ENCODE measurements at places on chromosomes 13 and 19. TPM values are rescaled to one million over a fixed set of nuclear protein-coding genes. Genes with fewer than 3 reads are reported as not detected.

The PTGIR gene
- total RNA-seq = 8.6 TPM

The KLK15 gene
- not detected for total RNA-seq

The LIN7B gene
- total RNA-seq = 5.6 TPM

DNA sequence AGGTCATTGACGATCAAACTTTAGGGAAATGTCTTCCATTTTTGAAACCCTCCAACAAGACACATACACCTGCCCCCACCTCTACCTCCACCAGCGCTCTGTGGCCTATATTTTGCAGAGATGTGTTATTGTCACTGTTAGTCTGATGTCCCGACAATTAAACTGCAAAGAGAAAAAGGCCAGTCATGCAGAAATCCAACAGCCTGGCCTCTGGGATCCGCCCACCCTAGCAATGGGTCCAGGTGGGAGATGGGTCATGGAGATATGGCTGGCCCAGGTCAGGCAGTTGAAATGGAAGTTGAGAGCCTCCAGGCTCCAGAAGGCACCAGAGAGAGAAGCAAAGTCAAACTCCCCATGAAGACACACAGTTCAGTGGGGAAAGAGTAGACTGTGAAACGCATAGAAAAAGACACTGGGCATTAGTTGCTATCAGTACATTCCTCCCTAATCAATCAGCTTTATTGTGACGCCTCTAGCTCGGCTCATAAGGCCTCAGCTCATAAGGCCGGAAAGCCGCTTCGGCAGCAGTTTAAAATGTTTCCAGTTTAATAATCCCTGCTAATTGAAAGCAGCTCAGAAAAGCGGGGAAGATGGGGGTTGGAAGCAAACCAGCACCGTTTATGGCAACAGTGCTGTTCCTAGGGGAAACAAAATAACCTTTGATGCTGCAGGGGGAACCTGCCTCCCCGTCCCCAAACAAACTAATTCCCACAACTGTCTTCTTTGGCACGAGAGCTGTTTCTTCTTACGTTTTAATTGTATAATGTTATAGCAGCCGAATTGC, 239.7 kb upstream of the ZNF507 start:
- DNase-seq = no peak
- no peak overlapping the region for H3K4me3 ChIP-seq
- H3K4me1 ChIP-seq = no peaks in the 10 kb centered on the region
- peaks cover 10% of the 10 kb centered on the region for H3K27me3 ChIP-seq
- H3K27ac ChIP-seq = no peak overlapping the region

DNA sequence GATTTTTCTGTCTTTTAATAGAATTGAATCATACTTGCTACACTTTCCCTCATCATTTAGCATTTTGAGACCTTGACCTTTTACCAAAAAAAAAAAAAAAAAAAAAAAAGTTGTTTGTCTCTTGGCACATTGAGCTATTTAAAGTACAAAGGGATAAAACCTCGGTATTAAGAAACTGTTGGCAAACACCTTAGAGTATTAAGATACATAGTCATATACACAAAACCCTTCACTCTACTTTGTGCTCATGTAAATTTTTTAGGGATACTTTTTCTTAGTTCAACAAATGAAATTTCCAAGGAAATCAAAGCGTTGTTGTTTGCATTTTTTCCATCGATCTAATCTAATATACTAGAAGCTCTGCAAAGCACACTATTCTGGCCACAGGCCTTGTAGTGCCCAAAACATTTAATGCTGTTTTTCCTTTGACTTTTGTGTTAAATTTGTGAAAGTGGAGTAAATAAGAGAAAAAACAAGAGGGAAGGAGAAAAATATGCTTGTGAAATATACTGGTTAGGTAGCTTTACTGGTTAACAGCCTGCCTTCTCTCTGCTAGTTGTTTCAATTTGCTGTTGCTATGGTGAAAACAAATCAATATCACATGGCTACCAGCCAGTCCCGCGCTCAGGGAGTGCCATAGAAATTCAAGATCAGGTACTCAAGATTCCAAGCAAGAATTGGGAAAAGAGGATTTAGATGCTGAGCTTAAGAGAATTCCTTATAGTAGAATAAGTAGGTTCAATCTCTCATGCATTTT, 2.6 kb downstream of the MBNL2 start:
- peak overlapping the region; percentile 92 for H3K27ac ChIP-seq
- peak overlapping the region; percentile 58 for H3K4me3 ChIP-seq
- peaks cover 30% of the 10 kb centered on the region for H3K4me1 ChIP-seq
- no peaks in the 10 kb centered on the region for H3K36me3 ChIP-seq
- DNase-seq = no peak
- peaks cover 4% of the 10 kb centered on the region for H3K27me3 ChIP-seq

DNA sequence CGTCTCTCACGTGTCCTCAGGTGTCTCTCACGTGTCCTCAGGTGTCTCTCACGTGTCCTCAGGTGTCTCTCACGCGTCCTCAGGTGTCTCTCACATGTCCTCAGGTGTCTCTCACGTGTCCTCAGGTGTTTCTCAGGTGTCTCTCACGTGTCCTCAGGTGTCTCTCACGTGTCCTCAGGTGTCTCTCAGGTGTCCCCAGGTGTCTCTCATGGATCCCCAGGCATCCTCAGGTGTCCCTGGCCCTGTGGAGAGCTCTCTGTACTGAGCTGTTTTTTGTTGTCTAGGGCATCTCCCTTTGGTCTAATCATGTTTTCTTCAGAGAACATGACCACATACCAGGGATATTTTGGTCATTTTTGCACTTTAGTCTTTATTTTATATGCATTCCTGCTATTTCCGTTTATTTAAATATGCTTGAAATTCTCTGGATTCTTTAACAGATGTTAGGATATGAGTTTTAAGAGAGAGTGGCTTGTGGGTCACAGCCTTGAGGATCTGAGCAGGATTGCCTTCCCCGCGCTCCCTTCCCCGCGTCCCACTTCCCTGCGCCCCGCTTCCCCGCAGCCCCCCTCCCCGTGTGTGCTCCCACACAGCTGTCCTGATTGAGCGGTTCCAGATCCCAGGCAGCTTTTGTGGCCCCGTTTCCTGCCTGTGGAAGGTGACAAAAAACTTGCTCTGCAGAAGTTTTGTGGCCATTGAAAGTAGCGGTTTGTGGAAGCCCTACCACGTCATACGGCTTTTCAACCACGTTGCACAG, 31.9 kb downstream of the ATP4B start:
- H3K4me1 ChIP-seq = no peaks in the 10 kb centered on the region
- H3K27me3 ChIP-seq = no peaks in the 10 kb centered on the region
- peaks cover 68% of the 10 kb centered on the region for H3K36me3 ChIP-seq
- no peak overlapping the region for H3K4me3 ChIP-seq

DNA sequence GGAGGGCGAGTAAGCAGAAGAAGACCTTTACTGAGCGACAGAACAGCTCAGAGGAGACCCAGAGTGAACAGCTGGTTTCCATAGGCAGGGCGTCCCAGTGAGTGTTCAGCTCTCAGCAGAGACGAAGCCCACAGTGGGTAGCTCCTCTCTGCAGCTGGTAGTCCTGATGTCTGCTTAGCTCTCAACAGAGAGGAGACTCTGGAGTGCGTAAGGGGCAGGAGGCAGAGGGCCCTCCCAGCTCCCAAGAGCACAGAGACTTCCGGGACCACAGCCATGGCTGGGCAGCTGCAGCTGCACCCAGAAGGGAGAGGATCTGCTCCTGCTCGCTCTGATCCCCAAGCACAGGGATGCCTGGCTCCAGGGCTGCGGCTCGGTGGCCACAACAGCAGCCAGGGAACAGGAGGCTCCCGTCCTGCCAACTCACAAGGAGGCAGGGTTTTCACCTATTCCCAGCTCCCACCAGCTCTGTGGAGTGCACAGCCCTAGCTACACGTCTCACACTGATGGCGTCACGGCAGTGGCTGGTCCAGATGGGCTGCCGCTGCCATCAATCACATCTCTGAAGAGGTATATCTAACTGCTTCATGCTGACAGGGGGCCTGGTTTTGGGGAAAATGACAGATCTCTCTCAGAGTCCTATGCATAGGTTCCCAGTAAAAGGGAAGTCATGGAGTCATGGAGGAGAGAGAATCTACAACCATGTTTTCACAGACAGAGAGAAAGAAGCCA, 2660.1 kb upstream of the PCDH20 start:
- no peak overlapping the region for H3K4me3 ChIP-seq
- H3K36me3 ChIP-seq = no peaks in the 10 kb centered on the region

- H3K4me1 ChIP-seq = no peaks in the 10 kb centered on the region
- DNase-seq = no peak
- H3K27me3 ChIP-seq = no peaks in the 10 kb centered on the region
- no peaks in the 10 kb centered on the region for H3K36me3 ChIP-seq
- H3K27ac ChIP-seq = no peak overlapping the region
These were observed 122.1 kb downstream of the CYSLTR2 start for GRCh38 chr13:48775804-48776203.

DNA sequence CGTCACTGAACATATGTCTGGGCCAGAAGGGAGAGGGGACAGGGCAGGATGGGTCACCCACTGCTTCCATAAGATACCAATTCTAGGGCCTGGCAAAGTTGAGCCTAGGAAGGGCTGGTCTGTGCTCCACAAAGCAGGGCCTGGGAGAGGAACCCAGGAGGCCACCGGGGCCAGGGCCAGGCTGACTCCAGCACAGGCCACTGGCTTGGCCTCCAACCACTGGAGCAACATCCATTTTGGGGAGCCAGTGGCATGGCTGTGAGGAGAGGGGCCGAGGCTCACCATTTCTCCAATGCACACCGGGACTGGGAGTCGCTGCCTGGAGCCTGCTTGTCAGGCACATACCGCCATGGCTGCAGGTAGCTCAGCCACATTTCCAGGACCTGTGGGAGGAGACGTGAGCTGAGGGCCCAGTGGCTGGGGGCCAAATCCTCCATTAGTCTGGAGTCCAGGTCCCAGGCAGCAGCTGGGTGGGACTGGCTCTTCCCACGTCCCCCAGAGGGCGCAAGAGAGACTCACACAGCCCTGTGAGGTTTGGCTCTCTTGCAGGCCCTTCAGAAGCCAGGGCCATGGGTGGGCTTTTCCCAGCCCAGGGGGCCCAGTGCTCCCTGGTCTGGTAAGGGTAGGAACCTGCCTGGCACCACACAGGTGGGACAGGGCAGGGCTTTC, 27.7 kb downstream of the TUBA3C start:
- no peak overlapping the region for H3K4me3 ChIP-seq
- H3K36me3 ChIP-seq = no peaks in the 10 kb centered on the region
- peaks cover 2% of the 10 kb centered on the region for H3K4me1 ChIP-seq

DNA sequence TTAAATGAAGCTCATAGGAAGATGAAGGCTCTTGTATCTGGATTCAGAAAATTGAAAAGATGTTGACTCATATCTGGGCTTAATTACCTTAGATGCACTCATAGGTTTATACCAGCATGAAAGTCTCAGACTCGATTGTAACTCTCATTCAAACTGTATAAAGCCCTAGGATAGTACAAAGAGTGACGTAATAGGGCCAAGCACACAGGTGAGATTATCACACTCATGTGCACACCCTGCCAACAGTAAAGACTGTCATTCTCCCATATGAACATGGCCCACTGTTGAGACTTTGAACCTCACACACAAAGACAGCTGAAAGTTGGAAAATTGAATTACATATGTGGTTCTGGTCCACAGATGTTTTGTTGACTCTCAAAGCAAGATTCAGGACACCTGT, 18.0 kb upstream of the ZNF723 start:
- no peaks in the 10 kb centered on the region for H3K27me3 ChIP-seq
- no peak for DNase-seq
- no peak overlapping the region for H3K4me3 ChIP-seq

- peaks cover 11% of the 10 kb centered on the region for H3K36me3 ChIP-seq
- H3K4me3 ChIP-seq = peak overlapping the region; percentile 20
- no peak for DNase-seq
- H3K27me3 ChIP-seq = no peaks in the 10 kb centered on the region
These were observed 74.6 kb upstream of the C13orf46 start for GRCh38 chr13:114048443-114048842.

- peak; percentile 85 for DNase-seq
- peaks cover 23% of the 10 kb centered on the region for H3K4me1 ChIP-seq
- peaks cover 4% of the 10 kb centered on the region for H3K27me3 ChIP-seq
- H3K27ac ChIP-seq = peak overlapping the region; percentile 85
These were observed 1.3 kb upstream of the SIGLEC9 start for GRCh38 chr19:51123381-51123800.

DNA sequence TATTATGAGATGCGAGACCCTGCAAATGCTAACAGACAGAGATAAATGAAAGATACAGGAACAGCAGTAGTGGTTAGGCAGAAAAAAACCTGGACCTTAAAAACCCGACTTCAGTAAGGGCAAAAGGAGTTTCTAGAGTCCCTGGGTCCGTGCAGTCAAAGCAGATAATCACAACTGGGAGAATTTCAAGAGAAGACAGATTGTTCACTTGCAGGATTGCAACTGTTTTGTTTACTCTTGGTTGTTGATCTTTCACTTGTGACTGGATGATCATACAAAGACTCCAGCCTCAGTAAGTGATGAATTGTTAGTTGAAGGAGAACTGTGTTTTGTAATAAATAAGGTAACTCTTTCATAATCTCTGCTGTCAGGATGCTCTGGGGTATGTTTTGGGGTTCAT, 135.1 kb downstream of the GPC6 start:
- H3K27ac ChIP-seq = no peak overlapping the region
- H3K4me1 ChIP-seq = no peaks in the 10 kb centered on the region
- H3K36me3 ChIP-seq = no peaks in the 10 kb centered on the region
- H3K4me3 ChIP-seq = no peak overlapping the region

GRCh38 chr13:54637366-54637765, 1608.8 kb downstream of the OLFM4 start:
- no peak overlapping the region for H3K27ac ChIP-seq
- no peaks in the 10 kb centered on the region for H3K36me3 ChIP-seq
- no peaks in the 10 kb centered on the region for H3K4me1 ChIP-seq
- no peaks in the 10 kb centered on the region for H3K27me3 ChIP-seq
- no peak for DNase-seq

DNA sequence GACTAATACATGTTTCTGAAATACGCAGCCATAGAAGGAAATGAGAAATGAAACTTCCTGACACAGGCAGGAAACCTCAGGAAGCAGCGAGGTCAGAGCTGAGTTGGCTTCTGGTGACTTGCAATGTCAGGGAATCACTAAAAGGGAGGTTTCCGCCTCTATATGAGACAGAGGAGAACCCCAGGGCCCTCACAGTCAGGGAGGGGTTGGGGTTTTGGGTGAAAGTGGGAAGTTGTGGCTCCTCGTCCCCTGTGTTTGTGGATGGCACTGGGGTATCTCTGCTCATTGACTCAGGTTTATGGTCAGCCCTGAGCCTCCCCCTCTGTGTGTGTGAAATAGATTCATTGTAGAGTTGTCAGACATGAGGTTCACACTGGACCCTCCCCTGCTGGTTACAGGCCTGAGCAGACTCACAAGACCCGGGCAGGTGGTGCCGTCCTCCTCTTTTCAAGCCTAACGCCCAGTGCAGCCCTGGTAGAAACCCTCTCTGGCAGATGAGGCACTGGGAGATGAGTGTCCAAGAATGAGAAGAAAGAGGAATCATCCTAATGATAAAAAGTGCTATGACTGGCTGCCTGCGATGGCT, 5.5 kb upstream of the LILRA6 start:
- no peak overlapping the region for H3K4me3 ChIP-seq
- H3K36me3 ChIP-seq = peaks cover 12% of the 10 kb centered on the region
- no peaks in the 10 kb centered on the region for H3K27me3 ChIP-seq
- H3K4me1 ChIP-seq = peaks cover 50% of the 10 kb centered on the region

- no peak for DNase-seq
- H3K4me1 ChIP-seq = no peaks in the 10 kb centered on the region
- H3K36me3 ChIP-seq = no peaks in the 10 kb centered on the region
- H3K27me3 ChIP-seq = no peaks in the 10 kb centered on the region
These were observed 1238.9 kb upstream of the MIR17HG start for GRCh38 chr13:90108547-90108946.

- H3K4me1 ChIP-seq = peaks cover 57% of the 10 kb centered on the region
- no peaks in the 10 kb centered on the region for H3K27me3 ChIP-seq
- no peak for DNase-seq
- no peaks in the 10 kb centered on the region for H3K36me3 ChIP-seq
- H3K4me3 ChIP-seq = no peak overlapping the region
These were observed 3.0 kb downstream of the PEPD start for GRCh38 chr19:33518541-33518940.

All from spleen (tissue), 13 donors.